Type B pancreatic cell (in vitro differentiated cells): ENCODE measurements at places on chromosomes 6 and 20. TPM values are rescaled to one million over a fixed set of nuclear protein-coding genes. Genes with fewer than 3 reads are reported as not detected.
A peak's percentile ranks its signal among the peaks of the same experiment; 100 is the strongest.

DNA sequence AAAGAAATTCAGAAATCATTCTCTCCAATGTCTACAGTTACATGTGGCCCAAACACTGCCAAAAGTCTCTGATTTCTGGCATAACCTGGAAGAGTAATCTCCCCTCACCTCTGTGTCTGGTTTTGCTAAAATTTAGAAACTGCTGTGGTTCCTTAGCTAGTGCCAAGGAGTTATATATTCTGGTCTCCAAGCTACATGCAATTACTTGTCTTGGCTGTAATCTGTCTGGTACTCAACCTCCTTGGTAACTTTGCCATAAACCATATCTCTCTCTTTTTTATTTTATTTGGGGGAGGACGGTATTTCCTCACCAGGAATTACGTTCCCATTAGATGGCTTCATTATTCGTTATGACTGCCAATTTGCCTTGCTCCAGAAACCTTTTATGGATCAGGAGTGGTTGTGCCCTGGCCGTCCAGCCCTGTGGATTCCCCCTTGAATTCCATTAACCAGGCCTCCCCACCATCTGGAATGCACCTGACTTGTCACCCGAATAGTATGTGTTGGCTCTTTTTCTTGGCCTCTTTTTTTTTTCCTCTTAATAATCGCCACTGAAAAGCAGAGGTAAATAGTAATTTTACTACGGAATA, 400.0 kb downstream of the CD83 start:
- no peak overlapping the region for H3K27ac ChIP-seq
- DNase-seq, result no peak
- H3K27me3 ChIP-seq, result no peaks in the 10 kb centered on the region
- no peaks in the 10 kb centered on the region for H3K36me3 ChIP-seq
- no peak overlapping the region for H3K4me3 ChIP-seq

- H3K4me1 ChIP-seq, result peaks cover 20% of the 10 kb centered on the region
- peaks cover 12% of the 10 kb centered on the region for H3K27me3 ChIP-seq
- peak overlapping the region; percentile 87 for H3K4me3 ChIP-seq
- H3K36me3 ChIP-seq, result peaks cover 5% of the 10 kb centered on the region
- no peak for DNase-seq
- peak overlapping the region; percentile 74 for H3K27ac ChIP-seq
These were observed 132.0 kb upstream of the RNF24 start for GRCh38 chr20:4147319-4147718.

GRCh38 chr6:52904562-52905279, 4.8 kb downstream of the GSTA3 start:
- H3K27ac ChIP-seq, result no peak overlapping the region
- H3K4me1 ChIP-seq, result no peaks in the 10 kb centered on the region
- H3K4me3 ChIP-seq, result no peak overlapping the region
- no peaks in the 10 kb centered on the region for H3K36me3 ChIP-seq

GRCh38 chr6:38080360-38080759, 260.8 kb downstream of the ZFAND3 start:
- no peak overlapping the region for H3K4me3 ChIP-seq
- H3K27ac ChIP-seq, result peak overlapping the region; percentile 44
- no peak for DNase-seq
- peaks cover 25% of the 10 kb centered on the region for H3K4me1 ChIP-seq
- H3K27me3 ChIP-seq, result no peaks in the 10 kb centered on the region

GRCh38 chr20:37081717-37082289, 14.0 kb downstream of the RBL1 start:
- H3K27me3 ChIP-seq, result no peaks in the 10 kb centered on the region
- H3K36me3 ChIP-seq, result peaks cover 27% of the 10 kb centered on the region
- H3K4me1 ChIP-seq, result no peaks in the 10 kb centered on the region
- no peak overlapping the region for H3K4me3 ChIP-seq
- no peak overlapping the region for H3K27ac ChIP-seq
- DNase-seq, result no peak

Gene COMMD7
- 72.3 and 82.3 TPM in 2 replicates for total RNA-seq
